Lung (tissue), 17 donors: ENCODE measurements at places on chromosomes 1 and 21. TPM values are rescaled to one million over a fixed set of nuclear protein-coding genes. Genes with fewer than 3 reads are reported as not detected.
A peak's percentile ranks its signal among the peaks of the same experiment; 100 is the strongest.

DNA sequence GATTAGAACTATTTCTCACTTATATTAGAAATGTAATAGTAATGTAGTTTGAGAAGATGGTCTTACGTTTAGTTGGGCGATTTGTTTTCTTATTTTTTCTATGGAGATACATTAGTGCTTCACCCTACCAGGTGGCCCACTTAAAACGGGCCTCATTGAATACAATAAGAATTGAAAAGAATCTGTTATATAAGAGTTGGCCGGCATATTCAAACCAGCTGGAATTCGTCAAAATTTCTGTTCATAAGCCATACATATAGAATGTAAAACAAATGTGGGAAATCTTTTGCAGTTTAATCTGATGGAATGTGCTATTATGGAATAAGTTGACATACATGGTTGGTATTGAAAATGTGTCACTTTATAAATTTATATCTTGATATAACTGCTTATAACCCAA is 96.4 kb upstream of the C1orf105 start:
- peaks cover 30% of the 10 kb centered on the region for H3K4me1 ChIP-seq
- no peaks in the 10 kb centered on the region for H3K27me3 ChIP-seq
- H3K27ac ChIP-seq, result no peak overlapping the region

DNA sequence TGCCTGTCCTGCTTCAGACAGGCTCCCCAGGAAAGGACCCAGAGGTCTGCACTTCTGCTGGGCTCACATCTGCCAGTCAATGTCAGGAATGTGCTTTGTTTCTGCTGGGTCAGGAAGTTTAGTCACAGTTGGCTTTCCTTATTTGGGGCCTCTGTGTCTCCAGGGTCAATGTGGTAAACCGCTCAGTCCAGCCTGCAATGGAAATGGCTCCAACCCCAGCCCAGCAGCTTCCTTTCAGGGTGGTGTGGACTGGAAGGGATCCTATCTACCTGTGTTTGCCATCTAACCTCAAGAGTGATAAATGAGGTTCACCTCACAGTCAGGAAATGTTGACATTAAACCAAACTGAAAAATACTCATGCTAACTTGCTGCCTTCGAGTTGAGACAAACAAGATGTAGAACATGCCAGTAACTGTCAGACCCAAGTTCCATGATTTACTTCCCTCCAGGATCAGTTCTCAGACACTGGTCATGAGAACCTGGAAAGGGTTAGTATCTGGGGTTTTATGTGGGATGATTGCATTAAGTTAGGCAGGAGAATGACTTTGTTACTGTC is 20.3 kb downstream of the ENO1 start:
- peaks cover 41% of the 10 kb centered on the region for H3K36me3 ChIP-seq
- no peak overlapping the region for H3K4me3 ChIP-seq
- no peak overlapping the region for H3K27ac ChIP-seq
- H3K27me3 ChIP-seq, result no peaks in the 10 kb centered on the region
- no peaks in the 10 kb centered on the region for H3K4me1 ChIP-seq

GRCh38 chr1:224223819-224224714 is 41.0 kb downstream of the DEGS1 start:
- H3K4me3 ChIP-seq, result no peak overlapping the region
- H3K27me3 ChIP-seq, result no peaks in the 10 kb centered on the region
- peaks cover 10% of the 10 kb centered on the region for H3K36me3 ChIP-seq
- no peak overlapping the region for H3K27ac ChIP-seq

DNA sequence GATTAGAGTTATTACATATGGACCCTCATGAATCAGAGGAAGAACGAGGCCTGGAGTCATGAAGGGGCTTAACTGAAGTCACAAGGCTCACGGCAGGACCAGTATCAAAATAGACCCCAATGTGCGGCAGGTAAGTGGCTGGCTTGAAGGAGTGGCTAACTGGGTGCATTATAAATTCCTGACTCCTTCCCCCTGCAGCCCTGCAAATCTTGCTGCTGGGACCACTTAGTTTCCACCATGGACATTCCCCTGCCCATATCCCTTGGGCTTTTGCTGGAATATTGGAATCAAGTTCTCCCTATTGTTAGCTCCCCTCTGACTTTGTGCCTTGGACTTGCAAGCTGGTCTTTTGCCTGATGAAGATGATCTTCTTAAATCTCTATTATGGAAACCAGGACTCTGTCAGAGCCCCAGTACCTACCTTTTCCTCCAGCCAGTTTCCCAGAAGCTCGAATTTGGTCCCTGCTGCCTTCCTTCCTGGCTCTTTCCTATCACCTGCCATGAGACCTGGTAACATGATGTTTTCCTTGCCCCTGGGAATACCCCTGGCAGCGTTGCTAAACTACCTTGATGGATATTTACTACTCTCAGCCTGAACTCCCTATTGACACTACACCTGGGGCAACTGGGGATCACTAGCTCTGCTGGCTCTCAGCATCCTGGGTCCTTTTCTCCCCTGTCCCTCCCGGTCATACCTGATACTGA is 156.0 kb upstream of the JUN start:
- no peaks in the 10 kb centered on the region for H3K27me3 ChIP-seq
- peaks cover 4% of the 10 kb centered on the region for H3K4me1 ChIP-seq
- H3K27ac ChIP-seq, result no peak overlapping the region
- H3K36me3 ChIP-seq, result no peaks in the 10 kb centered on the region
- no peak overlapping the region for H3K4me3 ChIP-seq

GRCh38 chr1:3914331-3914851 is 14.3 kb upstream of the C1orf174 start:
- H3K27me3 ChIP-seq, result no peaks in the 10 kb centered on the region
- no peak overlapping the region for H3K27ac ChIP-seq
- no peak for DNase-seq
- H3K4me1 ChIP-seq, result no peaks in the 10 kb centered on the region
- H3K4me3 ChIP-seq, result no peak overlapping the region

DNA sequence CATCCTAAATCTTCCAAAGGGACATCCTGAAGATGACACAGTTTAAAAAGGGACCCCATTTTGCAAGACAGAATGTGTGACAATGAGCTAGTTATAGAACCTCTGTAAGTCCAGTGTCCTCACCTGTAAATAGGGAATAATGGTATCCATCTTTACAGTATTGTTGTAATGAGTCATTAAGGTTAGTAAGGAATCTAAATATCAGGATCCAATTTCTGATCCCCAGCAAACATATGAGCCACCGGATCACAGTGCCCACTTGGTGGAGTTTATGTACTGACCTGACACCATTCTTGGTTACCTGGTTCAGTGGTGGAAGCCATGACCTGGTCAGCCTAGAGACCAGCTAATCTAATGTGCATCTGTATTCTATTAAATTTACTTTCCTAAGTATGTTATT is 47.9 kb upstream of the TSPAN2 start:
- H3K4me3 ChIP-seq, result no peak overlapping the region
- H3K36me3 ChIP-seq, result no peaks in the 10 kb centered on the region
- H3K27me3 ChIP-seq, result no peaks in the 10 kb centered on the region

The HSD3B1 gene
- not detected for total RNA-seq

DNA sequence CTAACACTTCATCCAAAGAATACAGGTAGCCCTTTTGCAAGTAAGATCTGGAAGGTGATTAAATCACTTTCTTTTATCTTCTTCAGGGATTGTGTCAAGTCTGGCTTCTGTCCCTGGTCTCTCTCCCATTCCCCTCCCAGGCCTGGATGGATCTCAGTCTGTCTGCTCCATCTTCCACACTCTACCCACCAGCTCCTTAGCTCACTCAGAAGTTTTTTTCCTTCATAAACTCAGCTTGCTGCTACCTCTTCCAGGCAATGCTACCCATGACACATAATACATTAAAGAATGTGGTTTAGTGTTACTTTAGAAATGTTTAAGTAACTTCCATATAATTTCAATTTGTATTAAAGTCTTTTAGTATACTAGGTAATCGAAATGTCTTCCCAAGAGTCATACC is 133.1 kb downstream of the AKT3 start:
- no peaks in the 10 kb centered on the region for H3K27me3 ChIP-seq
- no peak overlapping the region for H3K27ac ChIP-seq
- H3K4me1 ChIP-seq, result no peaks in the 10 kb centered on the region
- DNase-seq, result no peak
- H3K4me3 ChIP-seq, result no peak overlapping the region
- no peaks in the 10 kb centered on the region for H3K36me3 ChIP-seq

GRCh38 chr1:97837161-97837560 is 83.7 kb downstream of the DPYD start:
- DNase-seq, result no peak
- H3K4me3 ChIP-seq, result no peak overlapping the region
- no peaks in the 10 kb centered on the region for H3K36me3 ChIP-seq

The DMRTA2 gene
- total RNA-seq, result 0.83 TPM

DNA sequence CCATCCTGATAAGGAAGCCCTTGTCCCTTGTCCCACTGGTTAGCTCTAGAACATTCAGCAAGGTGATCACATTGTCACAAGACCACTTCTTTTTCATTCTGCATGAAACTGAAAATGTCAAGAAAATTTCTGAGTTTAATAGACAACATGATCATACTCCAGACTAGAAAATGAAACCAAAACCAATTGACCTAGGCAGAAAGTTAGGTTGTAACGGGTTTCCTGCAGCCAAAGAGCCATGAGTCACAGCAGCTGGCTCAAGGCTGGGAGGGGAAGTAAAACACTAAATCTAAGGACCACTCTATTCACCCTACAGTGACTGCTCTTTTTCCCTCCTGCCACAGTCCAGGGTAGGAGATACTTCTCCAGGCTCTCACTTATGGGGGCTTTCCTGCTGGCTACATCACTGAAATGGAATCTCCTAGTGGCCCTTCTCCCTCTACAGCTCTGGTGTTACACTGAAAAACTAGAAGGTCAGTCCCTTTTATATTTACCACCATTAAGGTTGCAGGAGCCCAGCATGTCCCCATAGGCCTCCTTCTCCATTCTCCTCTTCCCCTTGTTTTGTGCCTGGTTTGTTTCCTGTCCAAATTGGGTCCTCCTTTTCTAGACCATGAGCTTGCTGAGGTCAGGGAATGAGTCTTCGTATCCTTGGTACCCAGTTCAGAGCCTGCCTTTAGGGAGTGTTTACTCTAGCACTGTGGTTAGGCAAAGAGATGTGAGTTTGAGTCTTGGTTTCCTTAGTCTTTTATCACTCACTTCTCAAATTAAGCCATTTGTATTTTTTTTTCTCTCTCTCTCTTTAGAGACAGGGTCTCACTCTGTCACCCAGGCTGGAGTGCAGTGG is 236.5 kb upstream of the JUN start:
- peaks cover 5% of the 10 kb centered on the region for H3K4me1 ChIP-seq
- H3K27me3 ChIP-seq, result no peaks in the 10 kb centered on the region
- H3K4me3 ChIP-seq, result no peak overlapping the region
- H3K27ac ChIP-seq, result peak overlapping the region; percentile 68
- DNase-seq, result peak; percentile 70

- no peak overlapping the region for H3K27ac ChIP-seq
- no peak overlapping the region for H3K4me3 ChIP-seq
- DNase-seq, result no peak
- H3K27me3 ChIP-seq, result no peaks in the 10 kb centered on the region
- no peaks in the 10 kb centered on the region for H3K4me1 ChIP-seq
- H3K36me3 ChIP-seq, result no peaks in the 10 kb centered on the region
Measured at GRCh38 chr1:9228609-9229008, 6.0 kb upstream of the H6PD start.

DNA sequence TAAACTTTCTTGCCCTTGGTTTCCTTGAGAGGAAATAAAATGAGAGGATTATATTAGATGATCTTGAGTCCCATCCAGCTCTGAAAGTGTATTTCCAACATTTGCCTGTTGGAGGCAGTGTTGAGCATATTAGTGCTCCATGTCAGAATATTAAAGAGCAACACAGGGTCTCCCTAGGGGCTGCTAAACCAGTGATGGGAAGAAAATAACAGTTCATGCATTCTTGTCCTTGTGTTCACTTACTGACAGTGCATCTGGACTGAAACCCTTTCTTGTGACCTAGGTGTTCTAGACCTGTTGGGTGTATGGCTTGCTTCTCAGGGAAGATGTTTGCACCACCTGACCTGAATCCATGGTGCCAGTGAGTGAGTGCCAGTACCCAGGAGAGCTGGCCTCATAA is 124.7 kb upstream of the KIAA0040 start:
- peaks cover 3% of the 10 kb centered on the region for H3K4me1 ChIP-seq
- DNase-seq, result no peak
- no peaks in the 10 kb centered on the region for H3K27me3 ChIP-seq
- no peaks in the 10 kb centered on the region for H3K36me3 ChIP-seq

- H3K4me3 ChIP-seq, result no peak overlapping the region
- no peak overlapping the region for H3K27ac ChIP-seq
- no peaks in the 10 kb centered on the region for H3K36me3 ChIP-seq
- no peaks in the 10 kb centered on the region for H3K27me3 ChIP-seq
Measured at GRCh38 chr1:22747735-22748073, 37.1 kb downstream of the EPHB2 start.

GRCh38 chr1:19205403-19205802 is 4.7 kb downstream of the UBR4 start:
- peaks cover 8% of the 10 kb centered on the region for H3K4me1 ChIP-seq
- peaks cover 3% of the 10 kb centered on the region for H3K36me3 ChIP-seq
- no peaks in the 10 kb centered on the region for H3K27me3 ChIP-seq
- H3K4me3 ChIP-seq, result no peak overlapping the region

The GPR161 gene
- total RNA-seq, result 8.4 TPM

DNA sequence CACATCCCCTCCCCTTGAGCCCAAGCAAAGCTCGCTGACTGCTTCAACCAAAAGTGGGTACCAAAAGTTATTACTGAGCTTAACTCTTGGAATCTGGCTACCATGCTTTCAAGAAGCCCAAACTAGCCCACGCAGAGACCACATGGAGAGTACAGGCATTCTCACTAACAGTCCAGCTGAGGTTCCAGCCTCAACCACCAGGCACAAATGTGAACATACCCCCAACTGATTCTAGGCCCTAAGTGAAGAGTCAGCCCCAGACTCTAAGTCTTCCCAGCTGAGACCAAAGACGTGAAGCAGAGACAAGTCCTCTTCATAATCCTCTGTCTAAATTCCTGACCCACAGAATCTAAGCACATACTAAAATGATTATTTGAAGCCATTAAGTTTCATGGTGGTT is 36.8 kb downstream of the EVI5 start:
- no peaks in the 10 kb centered on the region for H3K27me3 ChIP-seq
- no peaks in the 10 kb centered on the region for H3K36me3 ChIP-seq
- H3K4me1 ChIP-seq, result peaks cover 3% of the 10 kb centered on the region

The WNT9A gene
- total RNA-seq, result 8.6 TPM

GRCh38 chr1:84959294-84959693 is 37.6 kb downstream of the MCOLN2 start:
- no peaks in the 10 kb centered on the region for H3K36me3 ChIP-seq
- H3K4me1 ChIP-seq, result peaks cover 22% of the 10 kb centered on the region
- no peak overlapping the region for H3K4me3 ChIP-seq
- H3K27ac ChIP-seq, result peak overlapping the region; percentile 70
- DNase-seq, result no peak

DNA sequence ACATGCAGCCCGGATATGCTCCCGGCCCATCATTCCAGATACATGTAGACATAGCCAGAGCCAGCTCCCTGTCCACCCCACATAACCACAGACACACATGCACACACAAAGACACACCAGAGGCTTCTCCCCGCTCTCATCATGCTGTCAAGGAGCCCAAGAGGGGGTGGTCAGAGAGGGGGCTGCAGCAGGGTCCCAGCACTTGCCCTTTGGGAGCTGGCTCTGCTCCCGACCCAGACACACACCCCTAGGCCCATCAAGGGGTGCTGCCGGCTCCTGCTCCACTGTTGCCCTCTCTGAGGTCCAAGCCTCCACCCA is 2.6 kb downstream of the PTAFR start:
- H3K27ac ChIP-seq, result peak overlapping the region; percentile 74
- no peaks in the 10 kb centered on the region for H3K27me3 ChIP-seq
- DNase-seq, result no peak
- no peaks in the 10 kb centered on the region for H3K4me1 ChIP-seq
- no peak overlapping the region for H3K4me3 ChIP-seq

GRCh38 chr1:27380224-27380623 is 2.9 kb downstream of the CD164L2 start:
- no peak for DNase-seq
- H3K4me3 ChIP-seq, result no peak overlapping the region
- H3K27ac ChIP-seq, result no peak overlapping the region

The LEFTY1 gene
- total RNA-seq, result 2.1 TPM

The KCNK2 gene
- 0.71 TPM for total RNA-seq
